ENCODE measurements at places on chromosomes 16 and 17.

DNA sequence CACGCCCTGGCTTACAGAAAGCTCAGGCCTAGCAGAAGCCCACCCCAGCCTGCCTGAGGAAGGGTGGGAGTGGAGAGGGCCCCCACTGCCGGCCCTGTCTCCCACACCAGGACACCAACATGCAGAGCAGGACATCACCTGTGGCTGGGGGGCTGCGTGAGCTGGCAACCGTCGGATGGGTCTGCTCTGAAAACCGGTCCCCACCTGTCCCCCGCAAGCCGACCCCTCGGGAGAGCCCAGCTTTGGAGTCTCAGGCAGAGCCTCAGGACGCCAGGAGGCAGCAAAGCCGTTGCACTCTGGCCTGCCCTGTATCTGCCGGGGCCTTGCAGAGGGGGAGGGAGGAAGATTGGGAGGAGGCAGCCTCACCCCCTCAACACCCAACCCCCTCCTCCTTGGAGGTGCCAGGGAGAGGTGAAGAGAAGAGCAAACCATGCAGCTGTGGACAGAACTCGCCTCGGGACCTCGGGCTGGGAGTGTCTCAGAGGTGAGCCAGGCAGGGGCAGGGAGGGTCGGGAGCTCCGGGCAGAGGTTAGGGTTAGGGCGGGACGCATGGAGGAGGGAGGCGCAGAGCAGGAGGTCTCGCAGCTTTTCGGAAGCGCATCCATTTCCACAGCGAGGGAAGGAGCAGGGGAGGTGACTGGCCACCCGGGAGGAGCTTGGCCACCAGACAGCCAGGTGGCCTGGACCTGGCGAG, 30.4 kb upstream of the ZC3H18 start:
- no peak for DNase-seq

GRCh38 chr17:57531648-57532504, 213.2 kb downstream of the CCDC182 start:
- no peak for DNase-seq

DNA sequence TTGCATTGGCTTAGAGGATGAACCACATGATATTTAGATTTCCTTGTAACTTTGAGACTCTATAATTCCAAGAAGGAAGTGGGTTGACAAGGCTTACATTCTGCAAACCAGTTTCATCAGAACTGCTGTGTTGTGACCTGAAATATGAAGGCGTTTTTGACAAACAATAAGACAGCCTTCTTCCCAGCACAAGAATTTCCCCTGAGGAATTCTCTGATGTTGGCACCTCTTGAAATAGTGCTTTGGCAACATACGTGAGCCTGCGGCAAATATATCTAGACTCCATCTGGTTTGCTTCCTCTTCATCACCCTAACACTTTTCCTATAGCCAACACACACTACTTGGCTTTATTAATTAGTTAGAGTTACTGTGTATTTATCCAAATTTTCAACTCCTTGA, 585.5 kb upstream of the SOX9 start:
- DNase-seq, result no peak

DNA sequence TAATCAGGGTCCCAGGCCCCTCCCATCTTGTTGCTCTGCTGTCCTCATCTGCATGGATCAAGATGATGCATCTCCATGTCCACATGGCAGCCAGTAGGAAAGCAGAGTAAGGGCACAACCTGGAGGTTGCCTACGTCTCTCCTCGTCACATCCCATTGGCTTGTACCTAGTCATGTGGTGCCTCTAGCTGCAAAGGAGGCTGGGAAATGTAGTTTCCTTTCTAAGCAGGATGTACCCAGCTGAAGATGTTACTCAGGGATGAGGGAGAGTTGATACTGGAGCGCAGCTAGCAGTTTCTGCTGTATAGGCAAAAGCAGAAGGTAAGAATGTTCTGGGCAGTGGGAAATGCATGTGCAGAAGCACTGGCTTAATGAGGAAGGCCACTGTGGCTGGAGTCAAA, 20.8 kb downstream of the ABCC1 start:
- DNase-seq, result no peak

GRCh38 chr16:58862334-58863021, 128.4 kb upstream of the GOT2 start:
- DNase-seq, result no peak

GRCh38 chr16:69532641-69533455, 32.9 kb upstream of the NFAT5 start:
- DNase-seq, result no peak

DNA sequence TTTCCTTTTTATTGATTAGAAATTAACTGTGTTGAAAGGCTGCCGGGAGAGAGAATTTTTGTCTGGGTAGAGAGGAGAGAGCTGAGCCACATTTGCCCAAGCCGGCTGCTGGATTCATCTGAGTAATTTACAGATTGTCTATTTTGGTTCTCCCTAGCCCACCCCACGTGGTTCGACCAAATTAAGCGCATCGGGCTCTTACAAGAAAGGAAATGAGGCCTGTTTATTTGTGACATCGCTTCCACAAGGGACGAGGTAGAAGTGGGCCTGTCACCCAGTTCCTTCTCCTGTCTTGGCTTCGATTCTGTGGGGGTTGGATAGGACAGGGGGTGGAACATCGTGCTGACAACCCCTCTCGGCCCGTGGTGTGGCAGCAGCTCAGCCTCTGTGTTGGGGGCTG, 42.9 kb downstream of the SYT17 start:
- no peak for DNase-seq

DNA sequence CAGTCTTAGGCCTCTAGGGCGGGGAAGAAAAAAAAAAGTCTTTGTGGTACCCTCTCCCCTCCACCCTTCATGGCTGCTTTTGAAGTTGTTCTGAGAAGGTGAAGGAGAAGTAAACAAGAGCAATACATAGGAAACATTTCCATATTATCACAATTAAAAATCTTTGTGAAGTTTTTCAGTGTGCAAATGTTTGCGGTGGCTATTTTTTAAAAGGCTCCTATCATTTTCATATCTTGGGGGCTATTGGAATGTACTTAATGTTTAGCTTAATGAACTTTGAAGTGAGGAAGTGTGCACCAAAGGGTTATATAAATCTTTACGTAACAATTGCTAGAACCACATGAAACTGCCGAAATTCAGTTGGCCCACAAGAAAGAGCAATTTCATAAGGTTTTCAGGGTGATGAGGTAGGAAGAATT, 7.6 kb downstream of the NOL11 start:
- DNase-seq, result no peak

DNA sequence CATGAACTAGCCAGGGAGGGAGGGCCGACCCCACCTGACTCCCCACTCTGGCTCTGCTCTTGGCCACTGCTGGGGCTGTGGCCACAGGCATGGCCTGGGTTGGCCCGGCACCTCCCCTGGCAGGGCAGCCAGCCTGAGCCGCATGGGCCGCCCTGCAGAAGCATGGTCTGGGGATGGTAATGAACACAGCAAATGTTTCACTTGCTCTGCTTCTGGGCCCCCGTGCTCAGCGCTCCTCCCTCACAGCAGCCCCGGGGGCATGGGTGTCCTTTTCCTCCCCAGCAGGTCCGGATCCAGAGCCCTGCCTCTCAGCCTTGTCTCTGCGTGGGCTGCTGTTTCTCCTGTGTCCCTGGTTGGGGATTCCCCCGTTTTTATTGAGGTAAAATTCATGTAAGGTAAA, 30.9 kb upstream of the KCNJ12 start:
- DNase-seq, result no peak

GRCh38 chr16:69397821-69398521, 12.2 kb upstream of the TERF2 start:
- DNase-seq, result no peak

DNA sequence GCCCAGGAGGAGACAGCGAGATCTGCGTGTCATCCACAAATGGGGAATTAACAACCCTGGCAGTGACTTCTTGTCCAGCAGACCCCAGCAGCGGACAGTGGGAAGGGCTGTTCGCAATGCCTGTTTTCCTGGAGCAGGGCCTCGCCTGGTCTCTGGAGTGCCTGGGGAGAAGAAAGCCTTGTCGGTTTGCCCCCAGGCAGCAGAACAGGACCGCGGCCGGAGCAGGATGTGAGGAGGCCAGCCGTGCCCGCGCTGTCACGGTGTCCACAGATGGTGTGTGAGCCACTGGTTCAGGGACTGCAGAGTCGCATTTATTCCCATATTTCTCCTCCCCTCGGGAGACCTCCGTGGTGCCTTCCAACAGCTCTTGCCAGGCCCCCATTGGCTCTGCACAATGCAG, 68.5 kb upstream of the GSE1 start:
- no peak for DNase-seq

- no peak for DNase-seq
Observed at GRCh38 chr16:66928702-66929388, 3.5 kb upstream of the RRAD start.

GRCh38 chr16:11800382-11800718, 3.3 kb upstream of the ZC3H7A start:
- DNase-seq, result no peak

- no peak for DNase-seq
Observed at GRCh38 chr16:74226338-74226954, 70.2 kb upstream of the PSMD7 start.

DNA sequence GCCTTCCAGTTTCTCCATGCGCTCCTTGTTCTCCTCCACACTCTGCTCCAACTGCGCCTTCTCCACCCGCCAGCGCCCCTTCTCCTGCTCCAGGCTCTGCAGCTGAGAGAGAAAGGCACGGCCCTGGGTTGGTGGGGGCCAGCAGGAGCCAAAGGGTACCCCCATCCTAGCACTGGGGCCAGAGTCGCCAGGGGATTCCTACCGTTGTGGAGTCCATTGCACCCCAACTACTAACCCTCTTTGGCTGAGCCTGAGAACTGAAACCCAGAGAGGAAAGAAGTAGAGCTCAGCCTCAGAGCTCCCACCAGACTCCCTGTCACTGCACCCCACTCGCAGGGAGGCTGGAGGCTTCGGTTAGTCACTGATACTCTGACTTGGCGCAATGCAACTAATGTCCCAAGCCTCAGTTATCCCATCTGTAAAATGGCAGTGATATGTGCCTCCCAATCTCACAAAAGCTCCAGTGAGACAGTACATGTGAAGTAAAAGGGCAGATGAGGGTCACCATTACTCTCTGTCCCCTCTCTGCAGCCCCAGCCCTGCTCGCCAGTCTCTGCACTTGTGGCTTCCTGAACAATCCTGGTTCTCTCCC, 6.2 kb upstream of the SAMD14 start:
- DNase-seq, result no peak

GRCh38 chr17:12624211-12624610, 41.5 kb upstream of the MYOCD start:
- DNase-seq, result no peak

- no peak for DNase-seq
Observed at GRCh38 chr16:25141648-25142047, 30.1 kb downstream of the LCMT1 start.

GRCh38 chr17:32783602-32784001, 93.3 kb downstream of the MYO1D start:
- DNase-seq, result no peak

GRCh38 chr17:64614266-64615027, 47.7 kb downstream of the SMURF2 start:
- DNase-seq, result no peak

DNA sequence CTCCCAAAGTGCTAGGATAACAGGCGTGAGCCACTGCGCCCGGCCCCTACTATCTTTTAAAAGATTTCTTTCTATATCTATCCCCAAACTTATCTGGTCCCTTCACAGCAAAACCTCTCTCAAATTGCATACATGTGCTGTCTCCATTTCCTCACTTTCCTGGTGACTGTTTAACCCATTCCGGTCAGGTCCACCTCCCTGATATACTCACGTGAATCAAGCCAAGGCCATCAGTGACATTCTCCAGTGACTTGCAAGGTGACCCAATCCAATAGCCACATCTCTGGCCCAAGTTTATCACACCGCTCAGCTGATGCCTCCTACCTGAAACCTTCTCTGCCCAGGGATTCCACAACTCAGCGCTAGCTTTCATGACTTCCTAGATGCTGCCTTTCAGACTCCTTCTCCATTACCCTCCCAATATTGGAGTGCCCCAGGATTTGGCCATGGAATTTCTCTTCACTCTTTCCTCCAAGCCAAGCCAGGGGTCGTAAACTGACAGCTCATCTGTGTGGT, 1.4 kb upstream of the CTCF start:
- DNase-seq, result no peak

DNA sequence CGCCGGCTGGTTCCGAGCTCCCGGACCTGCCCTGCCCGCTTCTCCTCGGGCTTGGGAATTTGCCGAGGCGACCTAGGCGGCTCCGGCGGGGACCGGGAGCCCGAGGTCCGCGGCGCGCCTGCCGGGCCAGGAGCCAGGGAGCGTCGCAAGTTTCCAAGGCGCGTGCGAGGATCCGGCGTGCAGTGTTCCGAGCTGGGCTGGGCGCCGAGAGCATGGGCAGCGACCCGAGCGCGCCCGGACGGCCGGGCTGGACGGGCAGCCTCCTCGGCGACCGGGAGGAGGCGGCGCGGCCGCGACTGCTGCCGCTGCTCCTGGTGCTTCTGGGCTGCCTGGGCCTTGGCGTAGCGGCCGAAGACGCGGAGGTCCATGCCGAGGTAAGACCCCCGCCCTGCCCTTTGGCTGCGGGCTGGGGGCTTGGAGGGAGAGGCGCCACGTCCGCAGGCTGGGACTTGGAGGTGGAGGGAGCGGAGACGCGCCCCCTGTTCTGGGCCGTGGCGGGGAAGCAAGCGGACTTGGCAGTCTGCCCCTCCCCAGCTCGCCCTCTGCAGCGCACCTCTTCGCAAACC, 668 bp downstream of the MMP15 start:
- no peak for DNase-seq

DNA sequence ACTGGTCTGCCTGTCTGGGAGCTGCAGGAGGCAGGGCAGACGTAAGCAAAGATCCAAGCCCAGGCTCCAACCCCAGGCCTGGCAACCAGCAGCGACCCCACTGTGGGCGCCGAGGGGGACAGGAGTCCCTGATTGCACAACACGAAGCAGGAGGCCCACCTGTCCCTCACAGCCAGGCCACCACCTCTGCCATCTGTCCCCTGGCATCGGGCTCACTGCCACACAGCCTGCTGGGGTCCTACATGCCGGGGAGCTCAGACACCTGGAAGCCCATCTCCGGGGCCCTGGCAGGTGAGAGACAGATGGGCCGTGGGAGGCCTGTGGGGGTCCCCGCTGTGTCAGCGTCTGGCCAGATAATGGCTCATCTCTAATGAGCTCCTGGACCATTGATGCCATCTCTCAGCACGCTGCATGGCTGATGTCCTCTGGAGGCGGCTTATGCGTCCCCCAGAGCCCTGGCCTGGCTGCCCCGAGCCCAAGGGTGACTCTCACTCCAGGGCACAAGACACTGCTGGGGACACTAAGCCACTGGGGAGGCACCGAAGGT, 11.3 kb upstream of the RASD1 start:
- no peak for DNase-seq

- DNase-seq, result no peak
Observed at GRCh38 chr16:21214086-21214485, 2.7 kb upstream of the ZP2 start.
